ENCODE measurements at places on chromosomes 12 and 14.

- DNase-seq, result no peak
These were observed 174.9 kb upstream of the RASSF8 start for GRCh38 chr12:25783566-25783965.

DNA sequence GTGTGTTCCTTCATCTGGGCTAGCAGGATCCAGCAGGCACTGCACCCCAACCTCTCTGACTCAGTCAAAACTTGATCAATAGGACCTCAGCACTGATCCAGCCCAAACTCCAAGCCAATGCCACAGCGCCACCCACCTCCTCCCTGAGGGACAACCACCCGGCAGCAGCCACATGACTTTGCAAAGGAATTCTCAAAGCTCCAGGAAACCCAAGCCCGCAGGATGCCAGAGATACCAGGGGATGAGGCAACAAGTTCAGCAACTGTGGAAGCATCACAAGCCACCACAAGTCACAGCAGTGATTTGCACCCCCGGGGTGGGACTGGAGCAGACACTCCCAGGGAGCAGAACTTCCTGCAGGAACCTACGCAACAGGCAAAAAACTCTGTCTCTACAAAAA is 37.3 kb downstream of the ACTN1 start:
- DNase-seq, result peak; percentile 80

GRCh38 chr14:26595926-26596542 is 1.8 kb downstream of the NOVA1 start:
- DNase-seq, result no peak

- no peak for DNase-seq
These were observed 50.6 kb downstream of the DAAM1 start for GRCh38 chr14:59239022-59239421.

- DNase-seq, result no peak
These were observed 700 bp downstream of the PRKAG1 start for GRCh38 chr12:49017891-49018260.

- peak; percentile 50 for DNase-seq
These were observed 50.4 kb downstream of the RPH3A start for GRCh38 chr12:112841906-112842305.

DNA sequence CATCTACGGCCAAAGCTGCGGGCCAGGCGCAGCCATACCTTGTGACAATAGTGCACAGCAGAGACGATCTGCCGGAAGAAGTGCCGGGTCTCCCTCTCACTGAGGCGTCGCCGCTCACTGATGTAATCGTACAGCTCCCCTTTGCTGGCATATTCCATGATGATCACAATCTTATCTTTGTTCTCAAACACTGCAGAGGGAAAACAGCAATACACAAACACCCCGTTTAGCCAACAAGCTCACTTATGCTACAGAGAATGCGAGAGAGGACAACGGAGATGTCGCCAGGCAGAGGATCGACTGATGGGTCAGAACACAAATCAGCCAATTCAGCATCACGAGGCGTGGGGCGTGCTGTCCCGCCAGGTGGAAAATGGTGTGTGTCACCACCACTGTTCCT is 52.1 kb downstream of the NUAK1 start:
- DNase-seq, result no peak

- no peak for DNase-seq
These were observed 1.2 kb downstream of the GLT8D2 start for GRCh38 chr12:104048811-104049210.

- peak; percentile 8 for DNase-seq
These were observed 946 bp downstream of the RNU4-2 start for GRCh38 chr12:120290609-120291305.

GRCh38 chr12:98280621-98281020 is 234.8 kb upstream of the TMPO start:
- DNase-seq, result no peak

DNA sequence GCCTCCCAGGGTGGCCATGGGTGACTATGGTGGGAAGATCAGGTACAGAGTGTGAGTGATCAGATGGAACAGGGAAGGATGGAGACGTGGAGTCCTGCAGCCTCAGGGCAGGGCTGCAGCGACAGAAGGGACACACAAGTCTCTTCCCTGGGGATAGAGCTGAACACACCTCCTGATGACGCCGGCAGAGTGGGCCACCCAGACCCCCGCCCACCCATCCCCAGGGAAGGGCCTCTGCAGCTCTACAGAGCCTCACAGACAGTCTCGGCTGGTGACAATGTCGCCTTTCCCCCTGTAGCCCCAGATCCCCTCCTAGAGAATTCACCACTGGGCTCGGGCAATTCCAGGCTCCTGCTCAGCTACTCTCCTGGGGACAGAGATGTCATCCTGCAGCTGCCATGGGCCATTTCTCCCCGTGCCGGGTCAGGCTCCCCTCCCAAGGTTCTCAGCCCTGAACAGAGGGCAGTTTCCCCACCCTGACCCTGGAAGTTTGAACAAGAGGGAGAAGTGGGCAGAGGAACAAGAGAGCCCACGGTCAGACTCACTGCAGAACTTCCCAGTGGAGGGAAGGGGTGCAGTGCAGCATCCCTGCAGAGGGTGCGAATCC is 115.7 kb downstream of the NCOR2 start:
- DNase-seq, result no peak

- peak; percentile 71 for DNase-seq
These were observed 172.7 kb downstream of the ANO6 start for GRCh38 chr12:45388545-45388944.

DNA sequence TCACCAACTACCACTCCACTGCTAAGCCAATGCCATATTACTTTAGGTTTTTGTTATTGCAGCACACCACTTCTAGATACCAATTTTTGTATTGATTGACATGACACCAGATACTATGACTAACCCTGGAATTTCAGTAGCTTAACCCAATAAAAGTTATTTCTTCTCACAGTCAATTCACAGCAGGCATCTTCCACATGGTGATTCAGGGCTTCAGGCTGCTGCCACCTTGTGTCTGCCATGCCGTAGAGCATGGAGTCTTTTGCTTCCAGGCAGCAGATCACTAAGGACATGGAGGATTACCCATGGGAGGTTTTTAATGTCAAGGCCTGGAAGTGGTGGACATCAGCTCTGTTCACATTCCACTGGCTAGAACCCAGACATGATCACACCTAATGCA is 56.4 kb upstream of the LTA4H start:
- no peak for DNase-seq

DNA sequence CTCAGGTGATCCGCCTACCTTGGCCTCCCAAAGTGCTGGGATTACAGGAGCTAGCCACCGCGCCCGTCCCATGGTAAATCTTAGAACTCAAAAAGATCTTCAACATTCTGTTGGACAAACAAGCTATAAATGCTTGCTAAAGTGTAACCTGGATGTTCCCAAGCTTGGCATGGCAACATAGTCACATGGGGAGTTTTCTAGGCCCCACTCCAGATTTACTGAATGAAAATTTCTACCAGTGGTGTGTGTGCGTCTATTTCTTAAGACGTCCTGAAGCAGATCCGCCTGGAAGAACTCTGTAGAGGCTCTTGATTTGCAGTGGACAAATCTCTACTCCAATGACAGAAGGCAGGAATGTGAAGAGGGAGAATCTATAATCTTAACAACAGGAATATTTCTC is 59.9 kb downstream of the ZFYVE21 start:
- no peak for DNase-seq

DNA sequence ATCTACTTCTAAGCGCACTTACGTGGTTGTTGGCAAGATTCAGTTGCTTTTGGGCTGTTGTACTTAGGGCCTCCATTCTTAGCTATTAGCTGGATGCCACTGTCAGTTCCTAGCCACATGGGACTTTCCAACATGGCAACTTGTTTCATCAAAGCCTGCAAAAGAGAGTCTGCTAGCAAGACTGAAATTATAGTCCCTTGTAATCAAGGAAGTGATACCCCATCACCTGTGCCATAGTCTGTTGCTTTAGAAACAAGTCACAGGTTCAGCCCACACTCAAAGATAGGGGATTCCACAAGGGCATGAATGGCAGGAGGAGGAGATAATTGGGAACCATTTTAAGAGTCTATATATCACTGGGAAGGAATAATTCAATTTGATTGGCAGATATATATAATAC is 27.1 kb upstream of the SLC17A8 start:
- no peak for DNase-seq

GRCh38 chr14:103581206-103581605 is 18.4 kb downstream of the COA8 start:
- no peak for DNase-seq

DNA sequence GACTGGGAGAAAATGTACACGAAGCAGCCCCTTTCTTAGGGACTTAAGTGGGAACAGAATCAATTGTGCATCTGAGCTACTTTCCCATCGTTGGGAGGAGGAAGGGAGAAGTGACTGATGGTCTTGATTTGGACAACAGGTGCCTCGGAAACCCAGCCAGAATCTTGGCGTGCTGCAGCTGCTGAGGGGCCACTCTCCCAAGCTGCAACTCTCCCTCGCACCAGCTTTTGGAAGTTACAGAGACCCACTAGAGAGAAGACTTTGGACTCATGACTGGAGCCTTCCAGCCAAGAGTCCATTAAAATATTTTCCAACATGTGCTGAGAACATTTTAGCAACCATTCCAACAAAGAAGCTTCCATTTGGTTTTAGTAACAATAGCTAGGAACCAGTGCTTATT is 52.3 kb downstream of the GNS start:
- DNase-seq, result no peak

DNA sequence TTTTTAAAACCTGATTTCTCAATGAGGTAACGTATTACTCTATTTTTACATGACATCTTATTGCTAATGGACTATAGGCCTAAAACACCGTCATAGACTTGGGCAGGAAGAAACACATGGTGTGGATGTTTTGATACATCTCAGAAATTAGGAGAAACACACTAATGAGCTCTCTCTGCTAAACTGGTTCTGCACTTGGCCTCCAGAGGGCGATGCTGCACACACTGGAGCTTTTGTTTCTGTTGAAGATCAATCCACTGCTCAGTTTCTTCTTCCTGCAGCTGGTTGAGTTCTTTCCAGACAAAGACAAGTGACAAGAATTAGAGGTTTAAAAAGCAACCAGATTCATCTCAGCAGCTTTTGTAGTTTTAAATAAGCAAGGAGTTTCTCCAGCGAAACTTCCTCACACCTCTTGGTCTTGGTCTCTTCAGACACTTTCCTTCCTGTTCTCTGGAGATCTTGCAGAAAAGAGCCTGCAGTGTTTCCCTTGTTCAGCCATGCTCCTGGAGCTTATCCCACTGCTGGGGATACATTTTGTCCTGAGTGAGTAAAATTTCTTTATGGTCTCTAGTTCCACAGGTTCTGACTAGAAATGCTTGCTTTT is 178.5 kb upstream of the OR4E1 start:
- peak; percentile 57 for DNase-seq

- DNase-seq, result no peak
These were observed 64.7 kb downstream of the CCDC92 start for GRCh38 chr12:123907726-123908476.

GRCh38 chr14:92397953-92398564 is 75.1 kb downstream of the SLC24A4 start:
- DNase-seq, result no peak

GRCh38 chr12:111589601-111590000 is 9.5 kb downstream of the ATXN2 start:
- DNase-seq, result no peak

DNA sequence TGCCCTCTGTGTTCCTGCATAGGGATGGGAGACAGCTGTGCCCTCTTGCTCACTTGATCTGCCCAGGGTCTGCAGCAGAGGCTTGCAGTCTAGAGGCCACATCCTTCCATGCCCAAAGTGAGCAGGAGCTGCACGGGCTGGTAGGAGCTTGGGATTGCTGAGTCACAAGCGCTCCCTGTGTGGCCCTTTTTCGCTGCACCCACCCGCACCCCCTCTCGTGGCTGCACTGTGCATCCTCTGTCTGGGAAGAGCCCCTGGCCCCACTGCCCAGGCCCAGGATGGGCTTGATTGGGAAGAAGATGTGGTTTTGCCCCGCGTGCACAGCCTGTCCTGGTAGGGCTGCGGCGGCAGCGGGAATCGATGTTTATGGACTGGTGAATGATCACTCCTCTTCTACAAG is 192.4 kb downstream of the TSPAN9 start:
- DNase-seq, result no peak

GRCh38 chr14:23380197-23380914 is 3.5 kb downstream of the CMTM5 start:
- no peak for DNase-seq

- no peak for DNase-seq
These were observed 11.2 kb downstream of the DHRS7 start for GRCh38 chr14:60153991-60154390.

- no peak for DNase-seq
These were observed 65.6 kb downstream of the TESC start for GRCh38 chr12:117033382-117034221.

GRCh38 chr12:117489671-117490070 is 128.2 kb upstream of the NOS1 start:
- DNase-seq, result no peak

- no peak for DNase-seq
These were observed 44.9 kb upstream of the CLMN start for GRCh38 chr14:95364481-95365209.

- peak; percentile 95 for DNase-seq
These were observed 22.3 kb downstream of the SNW1 start for GRCh38 chr14:77738559-77739250.

DNA sequence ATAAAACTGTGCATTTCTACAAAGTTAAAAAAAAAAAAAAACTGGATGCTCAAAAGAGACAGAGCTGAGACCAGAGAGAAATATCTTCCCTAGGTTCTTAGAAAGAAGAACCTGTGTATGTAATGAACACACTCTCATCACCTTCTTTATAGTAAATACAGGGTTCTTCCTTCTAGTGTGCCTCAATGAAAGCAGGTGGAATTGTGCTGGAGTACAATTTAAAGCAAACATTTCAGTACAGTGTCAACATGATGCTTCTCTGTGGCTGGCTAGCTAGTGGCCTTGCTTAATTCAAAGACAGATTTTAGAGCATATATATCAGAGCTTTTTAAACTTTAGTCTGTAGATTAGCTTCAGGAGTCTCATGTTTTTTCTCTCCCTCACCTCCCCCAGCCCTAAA is 249.8 kb upstream of the ARHGAP5 start:
- DNase-seq, result no peak

GRCh38 chr14:92645841-92646478 is 102.5 kb downstream of the LGMN start:
- no peak for DNase-seq

- no peak for DNase-seq
These were observed 33.6 kb downstream of the ADGRD1 start for GRCh38 chr12:130987151-130987931.

Measured in lung microvascular endothelial cell (primary cell).